ENCODE measurements at places on chromosomes 4 and X. TPM values are rescaled to one million over a fixed set of nuclear protein-coding genes. Genes with fewer than 3 reads are reported as not detected.

Gene GPM6B
- total RNA-seq: 2.7 TPM

Gene ZNF718
- 7.9 TPM for total RNA-seq

- no peak for DNase-seq
These were observed 231.6 kb downstream of the TLL1 start for GRCh38 chr4:166104623-166105022.

DNA sequence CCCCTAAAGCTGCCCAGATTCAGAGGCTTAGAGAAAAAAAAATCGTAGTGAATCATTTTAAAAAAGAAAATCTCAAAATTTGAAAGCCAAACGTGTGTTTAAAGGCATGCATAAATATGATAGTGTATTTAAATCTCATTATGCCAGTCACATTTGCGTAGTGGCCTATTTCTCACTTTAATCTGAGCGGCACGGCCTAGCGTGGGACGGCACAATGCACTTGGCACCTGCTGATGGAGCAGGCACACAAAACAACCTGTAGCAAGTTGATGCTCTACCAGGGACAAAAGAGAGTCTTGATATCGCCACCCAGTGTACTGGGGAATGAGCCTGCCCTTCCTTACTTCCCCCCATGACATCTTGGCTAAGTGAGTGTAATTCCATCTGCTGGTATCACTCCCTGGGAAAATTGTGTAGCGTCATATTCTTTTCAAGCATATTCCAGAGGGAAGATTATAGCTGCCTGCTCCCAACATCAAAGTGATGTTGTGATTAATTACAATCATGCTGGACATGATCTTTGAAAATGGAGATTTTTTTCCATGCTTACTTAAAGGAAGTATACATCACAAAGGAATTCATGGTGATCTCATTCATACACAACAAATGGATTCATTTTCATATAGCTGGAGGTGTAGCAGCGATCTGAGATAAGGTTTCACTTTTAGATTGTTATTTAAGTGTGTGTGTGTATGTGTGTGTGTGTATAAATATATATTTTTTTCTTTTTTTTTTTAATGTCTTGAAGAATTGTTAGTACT, 138.8 kb downstream of the DCTD start:
- no peak for DNase-seq

Data from colonic mucosa (tissue), 4 donors.